ENCODE measurements at places on chromosomes 4 and X.

DNA sequence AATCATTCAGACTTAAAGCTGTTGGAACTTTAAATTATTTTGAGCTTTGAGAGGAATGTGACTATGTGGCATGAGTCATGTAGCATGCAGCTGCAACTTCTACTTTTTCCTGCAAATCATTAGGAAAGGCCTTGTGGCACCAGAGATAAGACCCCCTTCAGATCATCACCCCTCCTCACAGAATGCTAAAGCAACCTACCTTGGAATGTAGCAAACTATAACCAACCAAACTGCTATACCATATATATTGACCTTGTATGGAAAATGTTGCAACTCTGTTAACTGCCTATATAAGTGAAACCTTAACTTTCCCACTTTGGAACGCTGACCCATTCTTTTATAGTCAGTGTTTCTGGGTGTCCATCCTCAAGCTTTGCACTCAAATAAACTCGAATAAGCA is 32.0 kb downstream of the ATXN3L start:
- DNase-seq, result peak; percentile 62

- DNase-seq, result no peak
These were observed 160.2 kb downstream of the PALLD start for GRCh38 chr4:168656946-168657473.

- DNase-seq, result no peak
These were observed 103.1 kb upstream of the UGT8 start for GRCh38 chr4:114495471-114495928.

DNA sequence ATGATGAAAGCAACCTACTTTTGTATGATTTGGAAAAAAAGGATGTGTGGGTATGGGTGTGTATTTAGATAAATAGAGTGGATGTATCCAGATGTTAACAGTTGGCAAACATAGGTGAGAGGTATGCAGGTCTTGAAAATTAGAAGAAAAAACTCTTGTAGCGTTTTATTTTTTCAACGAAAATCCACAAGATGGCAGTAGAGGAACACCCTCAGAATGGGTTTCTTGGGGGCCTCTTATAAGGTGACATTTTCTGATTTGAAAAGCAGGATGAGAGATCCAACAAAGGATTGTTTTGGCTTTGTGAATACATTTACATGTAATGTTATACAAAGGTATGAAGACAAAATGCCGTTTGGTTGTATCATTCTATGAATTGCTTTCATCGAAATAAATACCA is 68.3 kb downstream of the FMR1NB start:
- peak; percentile 15 for DNase-seq

- peak; percentile 74 for DNase-seq
These were observed 149.9 kb downstream of the CHIC2 start for GRCh38 chr4:53914313-53915016.

- no peak for DNase-seq
These were observed 103.0 kb downstream of the SORCS2 start for GRCh38 chr4:7295197-7295910.

DNA sequence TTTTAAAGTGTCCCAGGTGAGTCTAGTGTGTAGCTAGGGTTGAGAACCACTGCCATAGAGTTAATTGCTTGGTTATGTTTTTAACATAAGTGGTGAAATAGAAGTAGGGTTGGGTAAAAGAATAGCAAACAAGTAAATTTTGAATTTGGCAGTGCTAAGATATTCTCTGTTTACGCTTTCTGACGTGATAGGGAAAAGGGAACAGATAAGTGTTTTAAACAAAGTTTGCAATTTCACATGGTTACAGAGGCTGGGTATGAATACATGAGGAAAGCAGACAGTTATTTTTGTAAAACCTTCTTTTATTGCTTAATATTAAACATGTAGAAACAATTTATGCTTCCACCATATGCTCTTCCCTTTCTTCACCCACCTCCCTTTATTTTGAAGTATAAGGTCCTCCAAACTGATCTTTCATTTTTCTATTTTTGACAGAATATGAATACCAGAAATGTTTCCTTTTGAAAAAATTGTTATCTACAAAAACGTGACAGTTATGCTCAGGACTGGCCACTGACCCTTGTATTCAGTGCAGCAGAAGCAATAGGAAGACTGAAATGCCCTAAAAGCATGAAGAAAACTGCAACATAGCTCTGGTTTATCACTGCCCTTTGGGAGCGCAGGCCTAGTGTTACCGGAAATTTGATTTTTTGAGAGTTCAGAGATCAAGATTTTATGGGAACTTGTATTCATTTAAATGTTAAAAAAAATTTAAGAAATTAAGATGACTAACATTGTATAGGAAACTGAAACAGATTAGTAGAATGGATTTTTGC is 214.4 kb upstream of the ARSJ start:
- no peak for DNase-seq

- DNase-seq, result peak; percentile 2
These were observed 1297.3 kb downstream of the C4orf33 start for GRCh38 chr4:130393231-130393630.

- no peak for DNase-seq
These were observed 22.9 kb upstream of the CLGN start for GRCh38 chr4:140450352-140450751.

- DNase-seq, result no peak
These were observed 118.0 kb downstream of the SPCS3 start for GRCh38 chr4:176437756-176438155.

DNA sequence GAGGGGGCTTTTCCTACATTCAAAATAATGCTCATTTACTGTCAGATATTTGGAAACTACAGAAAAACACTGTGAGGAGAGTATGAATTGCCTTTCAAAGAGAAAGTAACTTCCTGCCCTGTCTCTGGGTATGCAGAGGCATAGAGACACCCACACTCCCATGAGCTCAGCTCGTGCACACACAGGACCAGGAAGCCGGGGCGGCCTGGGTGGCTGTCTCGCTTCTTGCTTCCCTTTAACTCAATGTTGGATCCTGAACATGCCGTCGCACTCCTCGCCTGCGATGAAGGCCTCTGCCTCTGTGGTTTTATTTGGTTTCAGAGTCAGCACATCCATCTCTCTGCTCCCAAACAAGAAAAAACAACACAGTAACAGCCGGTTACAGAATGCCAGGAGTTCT is 40.1 kb upstream of the GPR78 start:
- DNase-seq, result no peak

DNA sequence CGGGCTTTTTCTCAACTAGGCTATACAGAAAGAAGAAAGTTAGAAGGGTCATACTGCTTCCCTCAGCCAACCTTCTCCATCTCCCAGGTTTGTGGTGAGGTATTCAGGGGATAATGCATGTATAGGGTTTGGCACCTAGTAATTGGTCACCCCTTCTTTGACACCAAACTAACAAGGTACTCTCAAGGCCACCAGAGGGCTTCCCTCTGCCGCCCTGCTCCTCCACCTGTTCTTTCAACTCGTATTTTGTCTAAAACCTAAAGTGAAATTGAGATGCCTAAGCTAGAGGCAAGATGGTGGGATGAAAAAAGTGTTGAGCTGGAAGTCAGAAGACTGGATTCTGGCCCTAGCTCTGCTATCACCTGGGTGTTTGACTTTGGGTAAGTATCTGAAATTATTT is 22.0 kb downstream of the CT47C1 start:
- no peak for DNase-seq

GRCh38 chrX:54496936-54497335 is 902 bp upstream of the FGD1 start:
- no peak for DNase-seq

- DNase-seq, result peak; percentile 39
These were observed 236.1 kb downstream of the MGST2 start for GRCh38 chr4:139901531-139902320.

- no peak for DNase-seq
These were observed 33.9 kb downstream of the NELFA start for GRCh38 chr4:1974840-1975239.

- DNase-seq, result no peak
These were observed 1.0 kb upstream of the PRDX4 start for GRCh38 chrX:23666282-23666681.

DNA sequence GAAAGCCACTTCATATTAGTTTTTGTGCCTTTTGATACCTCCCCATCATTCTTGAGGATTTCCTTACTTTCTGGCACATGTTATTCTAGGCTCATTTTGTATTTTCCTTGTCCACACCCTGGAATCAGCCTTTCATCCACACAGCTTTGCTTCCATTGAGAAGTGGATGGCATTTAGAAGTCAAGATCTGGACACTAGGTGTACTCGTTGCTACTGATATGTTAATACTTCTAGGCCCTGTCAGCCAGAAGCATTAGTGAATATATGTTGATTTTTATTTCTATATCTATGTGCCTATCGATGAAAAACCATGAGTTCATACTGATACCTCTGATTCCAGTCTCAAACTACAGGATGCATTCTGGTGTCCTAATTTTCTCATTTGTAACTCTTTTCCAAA is 73.2 kb downstream of the ARHGAP24 start:
- DNase-seq, result no peak

DNA sequence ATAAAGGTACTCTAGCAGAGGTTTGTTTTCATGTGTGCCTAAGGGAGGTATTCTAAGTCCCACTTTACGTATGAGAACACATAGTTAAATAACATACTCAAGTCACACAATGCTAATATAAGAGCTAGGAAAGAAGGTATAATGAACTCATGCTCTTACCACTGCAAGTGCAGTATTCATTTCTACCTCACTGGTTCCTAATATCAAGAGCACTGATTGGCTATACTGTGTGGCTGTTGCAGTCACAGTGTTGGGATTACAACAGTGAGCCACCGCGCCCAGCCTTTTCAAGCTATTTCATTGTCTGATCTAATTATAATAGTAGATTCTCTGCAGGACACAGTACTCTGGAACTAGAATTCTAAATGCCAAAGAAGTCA is 84.0 kb downstream of the PDS5A start:
- no peak for DNase-seq

DNA sequence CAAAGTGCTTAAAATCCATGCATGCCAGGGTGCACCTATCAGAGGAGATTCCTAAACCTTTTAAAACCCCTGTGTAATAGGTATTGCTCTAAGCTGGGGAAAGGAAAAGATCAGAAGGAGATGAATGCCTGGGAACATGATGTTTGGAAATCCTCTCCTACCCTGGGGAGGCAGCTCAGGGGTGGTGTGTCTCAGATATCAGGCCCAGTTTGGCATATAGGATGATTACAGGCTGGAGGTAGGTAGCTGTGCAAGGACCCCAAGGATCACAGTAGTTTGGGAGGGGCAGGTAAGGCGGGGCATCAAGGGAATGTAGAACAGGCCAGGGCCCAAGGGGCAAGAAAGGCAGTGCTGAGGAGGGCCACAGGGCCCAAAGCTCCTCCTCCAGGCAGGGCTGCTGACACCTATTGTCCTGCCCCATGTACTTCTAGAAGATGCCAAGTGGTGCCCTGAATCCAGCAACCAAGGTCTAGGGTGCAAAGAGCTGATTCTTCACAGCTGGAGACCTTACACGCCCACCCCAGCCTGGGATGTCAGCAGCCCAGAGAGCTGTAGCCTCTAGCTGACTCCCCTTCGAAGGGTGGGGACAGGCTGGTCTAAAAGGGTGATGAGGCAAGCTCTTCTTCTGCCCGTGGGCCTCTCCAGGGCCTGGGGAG is 17.6 kb downstream of the SASH3 start:
- no peak for DNase-seq

GRCh38 chrX:40104985-40105834 is 7.5 kb upstream of the BCOR start:
- peak; percentile 44 for DNase-seq

DNA sequence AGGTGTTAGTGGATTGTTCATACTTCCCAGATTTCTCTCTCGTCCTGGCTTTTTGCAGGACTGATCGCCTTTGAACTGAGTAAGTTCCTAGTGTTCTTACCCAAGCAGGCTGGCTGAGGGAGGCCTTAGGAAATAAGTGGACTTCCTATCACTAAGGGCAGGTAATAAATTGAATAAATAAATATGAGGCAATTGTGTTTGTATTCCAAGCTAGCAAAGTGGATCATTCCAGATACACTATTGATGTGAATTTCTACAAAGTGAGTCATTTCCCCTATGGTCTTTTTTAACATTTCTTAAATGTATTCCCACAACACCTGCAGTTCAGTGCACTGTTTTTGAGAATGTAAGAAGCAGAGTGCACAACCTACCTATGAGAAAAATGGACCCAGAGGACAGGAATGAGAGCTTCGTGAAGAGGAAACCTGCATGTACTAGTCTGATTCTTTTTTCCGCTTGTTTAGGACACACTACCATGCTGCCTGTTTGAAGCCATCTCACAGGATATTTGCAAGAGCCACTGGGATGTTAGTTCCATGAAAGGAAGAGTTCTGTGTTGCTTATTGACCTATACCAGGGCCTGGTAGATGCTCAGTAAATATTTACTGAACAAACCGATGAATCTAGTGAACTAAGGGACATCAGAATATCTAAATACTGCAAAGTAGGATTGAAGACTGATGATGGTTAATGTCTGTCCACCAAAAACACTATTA is 29.0 kb upstream of the SMAD1 start:
- DNase-seq, result no peak

DNA sequence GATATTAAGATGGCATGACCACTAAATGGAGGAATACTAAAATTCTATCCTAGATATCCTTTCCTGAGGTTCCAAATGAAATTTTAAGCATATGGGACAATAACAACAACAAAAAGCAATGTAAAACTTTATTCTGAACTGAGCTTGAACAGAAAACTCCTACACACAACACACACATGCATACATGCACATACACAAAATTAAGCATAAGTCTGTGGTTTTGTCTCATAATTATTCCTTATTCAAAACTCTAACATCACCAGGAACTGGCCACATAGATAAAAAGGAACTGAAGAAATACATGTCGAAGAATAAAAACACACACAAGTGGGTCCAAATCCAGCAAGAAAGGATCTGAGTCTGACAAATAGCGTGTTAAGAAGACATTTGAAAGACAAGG is 168.0 kb downstream of the COX18 start:
- DNase-seq, result no peak

DNA sequence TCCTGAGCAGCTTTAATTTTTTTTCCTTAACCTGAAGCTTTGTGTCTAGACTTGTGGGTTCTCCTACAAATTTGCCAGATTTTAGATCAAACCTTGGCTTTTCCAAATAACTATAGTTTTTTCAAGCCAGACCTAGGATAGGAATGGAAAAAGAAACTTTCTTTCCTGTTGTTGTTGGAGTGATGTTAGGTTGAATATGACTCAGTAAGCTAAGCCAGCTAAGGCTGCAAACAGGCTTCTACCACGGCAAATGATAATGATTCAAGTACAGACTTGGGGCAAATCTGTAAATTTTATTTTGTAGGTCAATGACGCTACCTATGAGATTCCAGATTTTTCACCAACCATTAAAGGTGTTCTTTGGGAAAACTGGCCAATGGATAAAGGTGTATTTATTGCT is 45.6 kb downstream of the WDR19 start:
- no peak for DNase-seq

- no peak for DNase-seq
These were observed 720 bp upstream of the STK26 start for GRCh38 chrX:132022198-132022966.

DNA sequence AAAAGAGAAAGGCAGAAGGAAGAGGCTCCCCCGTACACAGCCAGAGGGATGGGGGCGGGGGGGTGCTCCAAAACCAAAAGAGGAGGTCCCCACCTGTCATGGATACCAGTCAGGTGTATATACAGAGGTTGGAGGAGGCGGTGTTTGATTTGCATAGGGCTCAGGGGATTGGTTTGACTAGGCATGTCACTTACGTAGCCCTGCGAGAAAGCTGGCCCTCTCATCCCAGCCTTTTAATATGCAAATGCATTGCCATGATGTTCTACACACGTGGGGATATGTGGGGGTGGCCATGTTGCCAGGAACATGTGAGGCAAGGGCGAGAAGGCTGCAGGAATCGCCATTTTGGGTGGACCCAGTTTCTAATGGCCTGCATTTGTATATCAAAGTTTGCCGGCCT is 38.6 kb downstream of the TMEM150C start:
- no peak for DNase-seq

GRCh38 chrX:130482871-130483270 is 81.1 kb downstream of the RBMX2 start:
- DNase-seq, result no peak

All from EL (cell line).